IMR-90 (cell line): ENCODE measurements at places on chromosomes 6 and 20. TPM values are rescaled to one million over a fixed set of nuclear protein-coding genes. Genes with fewer than 3 reads are reported as not detected.
A peak's percentile ranks its signal among the peaks of the same experiment; 100 is the strongest.

DNA sequence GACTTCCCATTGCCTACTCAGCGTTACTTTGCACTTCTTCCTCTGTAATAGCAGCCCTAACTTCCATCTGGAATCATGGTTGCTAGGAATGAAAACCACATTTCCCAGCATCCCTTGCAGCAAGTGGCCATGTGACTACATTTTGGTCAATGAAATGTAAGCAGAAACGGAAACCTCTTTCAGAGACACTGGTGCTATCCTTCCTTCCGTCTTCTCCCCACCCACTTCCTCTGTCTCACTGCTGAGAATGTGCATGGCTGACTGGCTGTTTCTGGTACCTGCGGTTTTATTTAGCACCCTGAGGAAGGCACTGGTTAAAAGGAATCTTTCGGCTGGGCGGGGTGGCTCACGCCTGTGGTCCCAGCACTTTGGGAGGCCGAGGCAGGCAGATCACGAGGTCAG, 107.4 kb downstream of the SCML4 start:
- DNase-seq = peak; percentile 43

GRCh38 chr6:110828396-110828795, 13.1 kb upstream of the CDK19 start:
- DNase-seq = peak; percentile 55

DNA sequence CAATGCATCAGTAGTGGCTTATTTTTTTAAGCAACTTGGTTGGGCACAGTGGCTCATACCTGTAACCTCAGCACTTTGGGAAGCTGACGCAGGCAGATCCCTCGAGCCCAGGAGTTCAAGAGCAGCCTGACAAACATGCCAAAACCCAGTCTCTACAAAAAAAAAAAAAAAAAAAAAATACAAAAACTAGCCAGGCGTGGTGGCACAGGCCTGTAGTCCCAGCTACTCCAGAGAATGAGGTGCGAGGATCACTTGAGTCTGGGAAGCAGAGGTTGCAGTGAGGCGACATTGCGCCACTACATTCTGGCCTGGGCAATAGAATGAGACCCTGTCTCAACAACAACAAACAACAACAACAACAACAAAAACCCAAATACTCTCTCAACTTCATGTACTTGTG, 44.7 kb upstream of the XRN2 start:
- no peak for DNase-seq

- DNase-seq = peak; percentile 66
These were observed 2.1 kb upstream of the CDKN1A start for GRCh38 chr6:36676141-36677058.

GRCh38 chr6:151131324-151132007, 108.3 kb upstream of the AKAP12 start:
- DNase-seq = no peak

DNA sequence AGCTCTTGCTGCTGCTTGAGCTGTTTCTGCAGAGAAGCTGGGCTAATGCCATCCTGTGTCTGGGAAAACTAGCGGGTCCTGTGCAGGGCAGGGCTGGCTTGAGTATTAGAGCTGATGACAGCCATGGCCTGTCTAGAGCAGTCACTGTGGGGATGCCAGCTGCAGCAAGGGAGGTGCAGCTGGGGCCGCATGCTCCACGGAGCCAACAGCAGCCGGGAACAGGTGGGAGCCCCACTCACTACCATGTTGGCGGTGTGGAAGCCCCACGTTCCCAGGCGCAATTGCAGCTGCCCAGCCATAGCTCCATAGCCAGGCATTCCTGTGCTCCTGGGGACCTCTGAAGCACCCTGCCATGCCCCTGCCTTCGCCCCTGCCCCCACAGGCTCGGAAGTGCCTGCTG, 212.9 kb downstream of the TFAP2C start:
- DNase-seq = no peak

DNA sequence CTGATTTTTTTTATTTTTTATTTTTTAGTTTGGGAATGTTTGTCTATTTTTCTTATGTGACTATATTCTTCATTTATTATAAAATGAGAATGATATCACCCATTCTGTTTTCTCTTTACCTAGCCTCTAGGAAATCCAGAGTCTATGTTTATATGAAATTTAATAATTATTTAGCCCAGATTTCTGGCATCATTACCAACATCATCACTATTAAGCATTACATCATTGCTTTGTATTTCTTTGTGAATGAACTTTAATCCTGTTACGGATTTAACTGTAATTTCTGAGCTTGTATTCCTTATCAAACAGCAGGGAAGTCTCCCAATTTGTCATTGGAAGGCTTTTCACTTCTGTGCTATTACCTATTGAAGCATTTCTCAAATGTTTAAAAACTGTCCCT, 72.7 kb upstream of the NOX3 start:
- DNase-seq = no peak

GRCh38 chr6:44135173-44135758, 7.9 kb downstream of the TMEM63B start:
- no peak for DNase-seq

- no peak for DNase-seq
These were observed 15.1 kb upstream of the SNRPB start for GRCh38 chr20:2485661-2486060.

DNA sequence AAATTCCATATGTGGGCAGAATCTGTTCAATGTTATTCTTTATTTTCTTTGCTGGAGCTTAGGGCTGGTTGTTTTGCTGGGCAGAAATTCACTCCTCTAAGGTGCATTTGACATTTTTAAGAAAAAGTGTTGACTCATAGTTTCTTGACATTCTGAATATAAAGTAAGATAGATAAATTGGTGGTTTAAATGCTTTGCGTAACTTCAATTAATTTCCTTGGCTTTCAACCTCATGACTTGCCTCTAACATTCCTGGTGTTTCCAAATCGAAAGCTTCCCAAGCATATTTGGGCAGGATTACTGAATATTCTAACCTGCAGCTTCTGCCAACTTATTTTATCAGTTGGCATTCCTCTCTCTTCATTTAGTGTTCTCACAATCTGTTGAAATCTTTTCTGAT, 718.7 kb upstream of the ADGRB3 start:
- no peak for DNase-seq

- no peak for DNase-seq
These were observed 219.8 kb downstream of the TSHZ2 start for GRCh38 chr20:53191957-53192356.

DNA sequence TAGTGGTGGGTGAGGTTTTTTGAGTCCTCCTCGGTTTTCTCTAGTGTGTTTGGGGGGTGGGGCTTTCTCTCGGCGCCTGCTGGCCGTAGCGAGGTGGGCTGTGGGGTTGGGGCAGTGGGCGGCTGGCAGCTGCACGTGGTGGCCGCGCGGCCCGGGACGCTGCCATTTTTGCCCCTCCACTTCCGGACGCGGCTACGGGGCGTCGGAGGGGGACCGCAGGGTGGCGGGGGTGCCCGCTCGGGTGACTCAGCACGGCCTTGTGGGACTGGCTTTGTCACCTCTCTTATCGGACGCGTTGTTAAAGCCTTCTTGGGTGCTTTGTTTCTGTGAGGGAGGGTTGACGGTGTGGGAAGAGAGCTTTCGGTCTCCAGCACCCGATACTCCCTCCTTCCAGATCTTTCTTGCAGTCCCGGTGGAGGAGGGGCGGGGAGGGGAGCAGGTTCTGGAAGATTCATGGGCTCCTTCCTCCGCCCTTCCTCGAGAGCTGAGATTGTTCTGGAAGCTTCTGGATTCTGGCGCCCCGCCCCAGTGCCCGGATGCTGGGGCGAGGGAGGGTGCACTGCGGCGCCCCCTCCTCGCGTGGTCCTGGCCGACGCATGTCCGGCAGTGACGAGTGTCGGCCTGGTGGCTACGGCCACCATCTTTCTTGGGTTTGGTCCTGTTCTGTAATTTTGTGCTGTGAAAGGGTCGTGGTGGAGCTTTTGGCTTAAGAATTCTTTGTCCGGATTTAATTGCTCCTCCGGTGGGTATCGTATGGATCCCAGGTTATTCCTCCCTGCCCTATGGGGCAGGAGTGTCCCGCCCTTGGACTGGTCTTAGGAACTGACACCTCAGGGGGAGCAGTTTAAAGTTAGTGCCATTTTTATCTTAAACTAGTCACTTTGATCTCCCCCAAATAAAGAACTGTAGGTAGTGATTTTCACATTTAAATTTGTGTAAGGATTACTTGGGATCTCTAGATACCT, 719 bp downstream of the HSP90AB1 start:
- peak; percentile 38 for DNase-seq

- DNase-seq = peak; percentile 90
These were observed 425.1 kb downstream of the UTRN start for GRCh38 chr6:144710207-144710606.

The CST7 gene
- total RNA-seq = not detected in 2 replicates

The PSORS1C1 gene
- total RNA-seq = 0.28 and 0.36 TPM in 2 replicates

The BPIFB2 gene
- not detected in 2 replicates for total RNA-seq

The PNPLA1 gene
- total RNA-seq = not detected in 2 replicates

The MROH8 gene
- total RNA-seq = 1.1 and 1.8 TPM in 2 replicates

The ZBTB22 gene
- 5.8 and 6.8 TPM in 2 replicates for total RNA-seq
